Stimulated activated CD4-positive, alpha-beta T cell treated with anti-CD3 and anti-CD28 coated beads, TNF-alpha, amount 100 ng/mL, for 48 hours (primary cell): ENCODE measurements at places on chromosomes 2 and 18.

DNA sequence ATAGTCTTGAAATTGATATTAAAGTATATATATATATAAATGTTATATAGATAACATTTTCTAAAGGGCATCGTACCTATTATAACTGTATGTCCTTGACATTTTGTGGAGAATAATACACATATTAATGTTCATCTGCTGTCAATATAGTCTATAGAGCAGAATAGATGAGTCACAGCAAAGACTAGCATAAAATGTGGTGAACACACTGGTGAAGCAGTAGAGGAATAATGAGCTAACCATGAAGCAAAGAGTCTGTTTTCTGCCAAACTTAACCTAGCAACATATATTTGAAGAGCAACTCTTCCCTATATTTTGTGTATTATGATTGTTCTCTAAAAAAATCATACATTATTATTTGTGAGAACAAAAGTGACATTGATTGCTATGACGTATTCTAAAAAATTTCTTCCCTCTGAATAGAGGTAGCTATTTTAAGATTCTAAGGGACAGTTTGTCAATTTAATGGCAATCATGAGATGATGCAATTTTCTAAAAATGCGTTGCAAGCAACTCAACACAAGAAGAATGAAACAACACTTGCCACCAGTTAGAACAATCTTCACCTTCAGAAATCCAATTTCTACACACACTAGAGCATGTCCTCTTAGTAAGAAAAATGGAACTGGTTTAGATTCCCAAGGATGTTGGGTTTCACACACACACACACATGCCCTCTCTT is 22.0 kb downstream of the DOCK10 start:
- DNase-seq = no peak

DNA sequence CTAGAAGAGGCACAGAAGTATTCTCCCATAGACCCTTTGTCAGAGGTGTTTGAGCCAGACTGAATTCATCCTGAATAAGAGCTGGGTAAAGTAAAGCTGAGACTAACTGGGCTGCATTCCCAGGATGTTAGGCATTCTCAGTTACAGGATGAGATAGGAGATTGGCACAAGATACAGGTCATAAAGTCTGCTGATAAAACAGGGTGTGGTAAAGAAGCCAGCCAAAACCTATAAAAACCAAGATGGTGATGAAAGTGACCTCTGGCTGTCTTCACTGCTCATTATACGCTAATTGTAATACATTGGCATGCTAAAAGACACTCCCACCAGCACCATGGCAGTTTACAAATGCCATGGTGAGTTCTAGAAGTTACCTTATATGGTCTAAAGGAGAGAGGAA is 364.9 kb upstream of the TMEFF2 start:
- no peak for DNase-seq

- DNase-seq = no peak
These were observed 127.0 kb downstream of the INHBB start for GRCh38 chr2:120472891-120473309.

GRCh38 chr2:20568501-20569463 is 82.1 kb downstream of the HS1BP3 start:
- no peak for DNase-seq

- no peak for DNase-seq
These were observed 2.5 kb downstream of the RTN4 start for GRCh38 chr2:55047677-55048299.

DNA sequence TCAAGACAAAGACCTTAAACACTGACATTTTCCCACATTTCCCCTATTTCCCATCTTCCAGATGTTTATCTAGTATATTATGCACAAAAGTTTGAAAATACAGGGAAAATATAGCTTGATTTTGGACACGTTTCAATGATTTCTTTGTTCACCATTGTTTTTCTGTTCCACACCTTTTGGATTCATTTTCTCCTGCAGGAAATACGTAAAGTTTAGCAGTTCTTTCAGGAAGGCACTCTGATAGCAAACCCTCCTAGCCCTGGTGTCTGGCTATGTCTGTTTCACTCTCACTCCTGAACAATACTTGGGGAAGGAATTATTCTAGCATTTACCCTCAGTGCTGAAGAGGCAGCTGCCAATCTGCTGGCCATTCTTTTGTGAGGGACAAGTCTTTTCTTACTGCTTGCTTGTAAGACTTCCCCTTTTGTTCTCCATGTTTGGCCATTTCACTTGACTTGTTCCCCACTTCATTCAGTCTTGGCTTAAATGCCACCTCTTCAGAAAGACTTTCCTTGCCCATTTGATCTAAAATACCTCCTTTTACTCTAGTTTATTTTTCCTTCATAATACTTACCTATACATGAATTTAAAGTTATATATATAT is 195.4 kb downstream of the RNF152 start:
- DNase-seq = no peak

- DNase-seq = no peak
These were observed 559.7 kb downstream of the ZEB2 start for GRCh38 chr2:143960177-143960576.

- no peak for DNase-seq
These were observed 52.8 kb upstream of the ITGA6 start for GRCh38 chr2:172374318-172375240.

DNA sequence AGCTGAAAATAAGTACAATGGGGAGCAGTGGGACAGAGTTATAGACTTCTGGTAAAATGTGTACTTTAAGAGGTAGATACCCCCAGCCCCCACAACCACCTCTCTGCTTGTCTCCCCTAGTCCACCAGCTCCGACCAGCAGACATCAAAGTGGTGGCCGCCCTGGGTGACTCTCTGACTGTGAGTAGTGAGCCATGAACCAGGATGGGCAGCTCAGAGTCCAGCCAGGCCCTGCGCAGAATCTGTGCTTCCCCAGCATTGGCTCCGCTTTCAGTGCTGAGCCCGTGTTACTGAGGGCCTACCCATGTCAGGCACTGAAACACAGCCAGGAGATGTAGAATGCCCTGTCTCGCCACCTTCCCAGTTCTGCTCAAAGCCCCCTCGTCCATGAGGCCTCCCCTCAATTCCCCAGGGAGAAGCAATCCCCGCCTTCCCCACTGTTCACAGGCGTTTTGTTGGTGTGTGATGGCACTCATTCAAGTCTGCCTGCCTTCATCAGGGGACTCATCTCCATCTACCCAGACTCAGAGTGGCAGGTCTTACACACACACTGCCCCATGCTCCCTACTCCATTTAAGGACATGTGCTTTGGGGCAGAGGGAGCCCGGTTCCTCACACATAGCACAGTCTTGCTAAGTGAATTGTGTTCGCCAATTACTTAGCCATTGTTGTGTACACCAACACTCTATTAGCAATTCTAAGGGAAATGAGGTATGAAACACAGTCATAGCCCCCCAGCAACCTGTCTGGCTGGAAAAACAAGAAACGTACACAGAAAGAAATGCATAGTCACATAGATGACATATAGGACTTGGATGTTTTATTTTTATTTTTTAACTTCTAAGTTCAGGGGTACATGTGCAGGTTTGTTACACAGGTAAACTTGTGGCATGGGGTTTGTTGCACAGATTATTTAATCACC is 122.6 kb downstream of the PLB1 start:
- DNase-seq = no peak

DNA sequence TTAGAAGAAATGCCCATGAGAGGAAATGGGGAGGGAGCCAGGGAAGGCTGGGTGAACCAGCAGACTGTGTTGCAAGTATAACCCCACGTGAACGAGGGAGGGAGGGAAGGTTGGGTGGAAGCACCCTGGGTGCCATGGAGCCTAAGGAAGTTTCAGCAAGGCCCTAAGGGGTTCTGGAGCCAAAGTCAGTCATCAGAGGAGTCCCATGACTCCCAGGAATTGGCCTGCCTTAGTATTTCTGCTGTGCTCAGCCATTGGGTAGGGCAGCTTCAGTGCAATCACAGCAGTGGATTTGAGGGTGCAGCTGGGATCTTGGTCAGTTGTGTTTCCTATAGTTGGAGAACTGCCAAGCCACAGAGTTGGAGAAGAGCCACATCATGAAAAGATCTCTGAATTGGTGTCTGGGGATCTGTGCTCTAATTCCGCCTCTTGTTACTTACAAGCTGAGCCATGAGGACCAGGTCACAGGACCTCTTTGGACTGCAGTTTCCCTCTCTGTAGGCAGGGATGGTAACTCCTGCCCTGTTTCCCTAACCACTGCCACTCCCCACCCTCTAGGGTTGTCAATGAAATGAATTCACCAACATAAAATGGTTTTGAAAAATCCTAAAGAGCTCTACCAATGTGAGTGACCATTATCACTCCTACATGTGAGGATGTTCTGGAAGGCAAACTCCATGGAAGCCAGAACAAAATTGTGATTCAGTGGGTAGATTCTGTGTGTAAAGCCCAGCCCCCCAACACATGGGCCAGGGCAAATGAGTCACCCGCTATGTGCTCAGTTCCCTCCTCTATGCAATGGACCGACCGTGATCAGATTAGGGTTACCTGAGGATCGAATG is 108.9 kb downstream of the CLIP4 start:
- no peak for DNase-seq

DNA sequence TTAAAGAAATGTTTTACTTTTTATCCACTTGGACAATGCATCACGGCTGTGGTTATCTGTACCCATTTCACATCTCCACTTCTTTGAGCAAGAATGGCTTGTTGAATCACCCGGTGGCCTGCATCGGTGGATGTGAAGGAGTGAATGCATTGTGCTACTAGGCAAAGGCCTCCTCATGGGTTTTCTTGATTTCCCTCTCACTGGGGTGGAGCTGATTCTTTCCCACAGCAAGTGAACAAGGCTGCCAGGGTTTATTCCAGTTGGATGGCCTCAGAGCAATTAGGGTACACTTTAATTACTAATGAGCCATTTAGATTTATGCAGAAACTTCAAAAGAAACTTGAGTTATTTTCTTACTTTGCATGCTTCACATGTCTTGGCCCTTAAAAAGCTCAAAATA is 387.1 kb downstream of the RND3 start:
- DNase-seq = no peak

DNA sequence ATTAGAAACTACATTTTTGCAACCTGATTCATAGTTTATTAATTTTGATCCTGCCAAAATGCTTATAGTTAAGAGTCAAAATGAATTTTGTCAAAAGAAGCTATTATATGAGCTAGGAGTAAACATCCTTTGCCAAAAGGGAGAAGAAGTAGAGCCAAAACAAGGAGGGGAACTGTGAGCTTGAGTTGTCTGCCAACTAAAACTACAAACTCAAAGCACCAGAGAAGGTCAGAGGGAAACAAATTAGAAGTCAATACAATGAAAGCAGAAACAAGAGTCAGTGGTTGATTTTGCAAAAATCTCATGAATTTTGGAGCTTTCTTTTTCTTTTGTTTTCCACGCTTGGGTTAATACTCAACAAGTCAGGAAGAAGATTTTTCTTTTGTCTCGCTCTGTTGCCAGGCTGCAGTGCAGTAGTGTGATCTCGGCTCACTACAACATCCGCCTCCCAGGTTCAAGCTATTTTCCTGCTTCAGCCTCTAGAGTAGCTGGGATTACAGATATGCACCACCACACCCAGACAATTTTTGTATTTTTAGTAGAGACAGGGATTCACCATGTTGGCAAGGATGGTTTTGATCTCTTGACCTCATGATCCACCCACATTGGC is 508.5 kb downstream of the RIT2 start:
- no peak for DNase-seq

DNA sequence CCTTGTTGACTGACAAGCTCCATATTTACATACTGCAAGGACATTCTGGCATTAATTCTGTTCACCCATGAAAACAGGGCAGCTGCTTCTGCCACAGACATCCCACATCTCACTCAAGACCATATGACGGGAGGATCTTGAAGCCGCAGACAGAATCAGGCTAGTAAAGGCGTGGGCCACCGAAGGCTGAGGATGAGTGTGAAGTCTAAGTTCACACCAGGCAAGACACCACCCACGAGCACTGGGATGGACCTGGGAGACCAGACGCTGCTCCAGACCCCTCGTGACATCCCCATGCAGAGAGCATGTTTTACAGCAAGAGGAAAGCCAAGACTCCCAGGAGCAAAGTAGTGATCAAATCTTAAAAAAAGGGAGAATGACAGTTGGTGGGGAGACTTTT is 3.2 kb downstream of the FHL2 start:
- DNase-seq = no peak

DNA sequence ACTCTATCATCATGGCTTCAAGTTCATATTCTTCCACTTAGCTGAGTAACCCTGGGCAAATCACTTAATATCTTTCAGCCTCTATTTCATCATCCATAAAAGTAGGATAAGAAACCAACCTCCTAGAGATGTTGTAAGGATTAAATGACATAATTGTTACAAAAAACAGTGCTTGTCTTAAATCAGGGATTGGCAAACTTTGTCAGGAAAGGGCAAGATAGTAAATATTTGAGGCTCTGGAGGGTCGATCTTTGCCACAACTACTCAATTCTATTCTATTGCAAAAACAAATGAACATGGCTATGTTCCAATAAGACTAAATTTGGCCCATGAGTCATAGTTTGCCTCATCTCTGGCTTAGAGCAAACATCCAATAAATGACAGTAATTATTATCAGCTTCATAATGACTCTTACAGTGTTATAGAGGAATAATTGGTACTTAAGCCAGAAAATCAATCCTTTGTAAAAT is 184.7 kb downstream of the SATB2 start:
- no peak for DNase-seq

DNA sequence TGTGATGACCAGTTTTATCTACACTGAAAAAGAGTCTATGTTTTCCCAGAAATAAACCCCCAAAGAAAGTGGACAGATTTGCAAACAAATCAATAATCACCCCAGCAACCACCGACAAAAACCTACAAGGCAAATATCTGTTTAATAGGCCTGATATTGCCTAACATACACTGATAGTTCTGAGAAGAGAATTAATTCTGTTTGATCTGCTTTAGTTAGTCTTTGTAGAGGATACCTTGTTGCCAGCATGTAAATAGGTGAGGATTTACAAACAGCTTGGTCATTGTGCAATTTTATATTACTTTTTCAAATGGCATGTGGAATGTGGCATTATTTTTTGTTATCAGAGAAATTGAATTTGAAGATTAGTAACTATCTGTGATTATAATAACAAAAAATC is 86.5 kb downstream of the DCC start:
- no peak for DNase-seq

- no peak for DNase-seq
These were observed 559.7 kb upstream of the ZEB2 start for GRCh38 chr2:145079641-145080040.

- DNase-seq = no peak
These were observed 35.1 kb upstream of the YWHAQ start for GRCh38 chr2:9665898-9666297.

- DNase-seq = no peak
These were observed at the start of gene SP5 for GRCh38 chr2:170715062-170715931. SP5 (plus strand) TSS chr2:170715337; CDS start chr2:170715513, 176 bp downstream.

DNA sequence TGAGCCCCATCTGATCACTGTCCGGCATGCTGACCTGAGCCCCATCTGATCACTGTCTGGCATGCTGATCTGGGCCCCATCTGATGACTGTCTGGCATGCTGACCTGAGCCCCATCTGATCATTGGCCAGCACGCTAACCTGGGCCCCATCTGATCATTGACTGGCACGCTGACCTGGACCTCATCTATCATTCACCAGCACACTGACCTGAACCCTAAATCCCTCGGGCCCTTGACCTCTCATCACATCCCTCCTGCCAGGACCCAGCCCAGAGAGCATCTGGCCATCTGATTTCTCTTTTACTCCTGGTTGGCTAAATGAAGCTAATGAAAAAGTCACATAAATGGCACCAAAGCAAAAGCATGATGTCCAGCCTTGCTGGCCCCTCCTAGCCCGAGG is 207.1 kb downstream of the NDUFA10 start:
- no peak for DNase-seq

GRCh38 chr2:191679818-191680600 is 2.1 kb downstream of the NABP1 start:
- no peak for DNase-seq

GRCh38 chr2:39593439-39594393 is 72.0 kb upstream of the TMEM178A start:
- DNase-seq = no peak
